ENCODE measurements at places on chromosomes 2 and 18. TPM values are rescaled to one million over a fixed set of nuclear protein-coding genes. Genes with fewer than 3 reads are reported as not detected.

- no peak for DNase-seq
These were observed 19.3 kb downstream of the SPRED2 start for GRCh38 chr2:65413106-65413505.

The TBC1D8 gene
- polyA plus RNA-seq, result 2.5 TPM

DNA sequence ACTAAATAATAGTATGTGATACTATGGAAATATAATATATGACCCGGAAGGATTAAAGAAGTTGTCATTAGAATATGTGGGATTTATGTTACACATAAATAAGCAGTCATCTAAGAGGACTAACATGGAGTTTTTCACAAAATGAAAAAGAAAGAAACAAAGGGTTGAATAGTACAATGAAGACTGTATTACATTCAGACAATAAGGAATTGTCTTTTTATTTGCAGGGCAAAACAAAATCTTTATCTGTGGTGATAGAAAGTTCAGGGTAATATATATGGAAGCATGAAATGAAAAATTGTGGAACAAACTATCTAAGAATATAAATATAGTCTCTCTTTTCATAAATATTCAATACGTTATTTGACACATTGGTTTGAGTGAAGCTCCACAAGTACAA is 5.8 kb downstream of the ERMN start:
- no peak for DNase-seq

DNA sequence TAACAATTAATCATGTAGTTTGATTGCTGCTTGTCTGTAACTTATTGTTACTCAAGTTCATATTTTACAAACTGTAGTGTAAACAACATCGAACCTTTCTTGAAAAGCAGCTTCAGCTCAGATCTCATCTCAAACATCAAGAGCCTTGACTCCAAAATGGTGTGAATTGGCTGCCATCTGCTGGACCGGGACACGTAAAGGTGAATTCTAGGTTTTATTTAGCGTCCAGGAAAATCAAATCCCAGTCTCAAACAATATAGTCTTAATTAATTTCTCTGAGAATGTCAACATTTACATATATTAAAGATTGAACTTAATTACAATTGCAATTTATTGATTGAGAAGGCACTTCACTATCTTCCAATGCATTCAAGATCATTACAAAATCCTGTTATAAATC is 453.0 kb downstream of the GALR1 start:
- no peak for DNase-seq

DNA sequence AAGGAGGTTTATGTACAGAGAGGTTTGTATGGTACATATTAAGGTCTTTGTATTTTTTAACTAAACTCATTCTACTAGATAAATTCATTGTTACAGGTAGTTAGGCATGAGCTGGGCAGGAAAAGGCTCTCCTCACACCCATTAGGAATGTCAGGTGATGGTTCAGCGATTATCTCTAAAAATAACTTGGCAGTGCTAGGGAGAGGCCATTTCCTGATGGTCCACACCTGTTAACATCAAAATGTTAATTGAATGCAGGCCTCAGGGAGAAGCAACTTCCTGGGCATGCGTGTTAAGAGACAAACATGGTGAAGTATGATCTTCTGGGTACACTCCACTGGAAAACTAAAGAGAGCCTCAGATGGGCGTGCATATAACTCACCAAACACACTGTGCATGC is 73.6 kb downstream of the ARL6IP6 start:
- no peak for DNase-seq

The DES gene
- polyA plus RNA-seq, result 0.75 TPM

DNA sequence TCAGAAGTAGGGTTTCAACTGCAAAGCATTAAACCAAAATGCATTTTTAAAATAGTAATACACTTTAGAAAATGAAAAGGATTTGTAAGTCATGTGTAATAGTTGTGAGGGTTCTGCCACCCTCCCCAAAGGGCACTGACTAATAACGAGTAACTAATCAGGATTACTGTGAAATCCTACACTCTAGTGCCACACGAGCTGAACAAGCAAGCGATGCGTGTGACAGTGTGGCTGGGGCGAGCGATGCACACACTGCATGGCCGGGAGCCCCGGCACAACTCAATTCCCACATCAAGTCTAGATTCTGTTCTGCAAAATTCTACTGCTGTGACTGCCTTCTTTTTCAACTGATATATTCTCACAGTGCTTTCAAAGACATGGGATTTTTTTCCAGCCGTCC is 156.4 kb downstream of the SEPTIN10 start:
- DNase-seq, result peak; percentile 35

- DNase-seq, result peak; percentile 83
These were observed 33.1 kb downstream of the NGEF start for GRCh38 chr2:232979871-232980461.

DNA sequence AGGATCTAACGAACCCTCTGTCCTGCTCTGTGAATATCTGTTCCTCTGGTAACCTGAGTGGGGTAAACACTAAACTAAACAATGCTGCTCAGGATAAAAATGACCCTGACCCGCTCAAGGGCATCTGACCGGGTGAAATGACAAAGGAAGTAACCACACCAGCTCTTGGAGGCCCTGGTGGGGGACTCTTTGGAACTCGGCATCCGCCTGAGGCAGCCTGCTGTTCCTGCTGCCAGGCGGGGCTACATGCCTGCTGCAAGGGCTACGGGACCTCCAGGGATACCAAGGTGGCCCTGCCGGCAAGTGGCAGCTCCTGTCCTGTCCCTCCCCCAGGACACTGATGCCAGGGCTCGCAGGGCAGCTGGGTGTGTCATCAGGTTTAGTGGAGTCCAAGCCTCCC is 273.3 kb downstream of the HDAC4 start:
- no peak for DNase-seq

The ST8SIA5 gene
- polyA plus RNA-seq, result not detected

The ALPP gene
- polyA plus RNA-seq, result not detected

GRCh38 chr2:112615051-112615450 is 30.6 kb downstream of the CHCHD5 start:
- DNase-seq, result no peak

The SERPINB3 gene
- not detected for polyA plus RNA-seq

DNA sequence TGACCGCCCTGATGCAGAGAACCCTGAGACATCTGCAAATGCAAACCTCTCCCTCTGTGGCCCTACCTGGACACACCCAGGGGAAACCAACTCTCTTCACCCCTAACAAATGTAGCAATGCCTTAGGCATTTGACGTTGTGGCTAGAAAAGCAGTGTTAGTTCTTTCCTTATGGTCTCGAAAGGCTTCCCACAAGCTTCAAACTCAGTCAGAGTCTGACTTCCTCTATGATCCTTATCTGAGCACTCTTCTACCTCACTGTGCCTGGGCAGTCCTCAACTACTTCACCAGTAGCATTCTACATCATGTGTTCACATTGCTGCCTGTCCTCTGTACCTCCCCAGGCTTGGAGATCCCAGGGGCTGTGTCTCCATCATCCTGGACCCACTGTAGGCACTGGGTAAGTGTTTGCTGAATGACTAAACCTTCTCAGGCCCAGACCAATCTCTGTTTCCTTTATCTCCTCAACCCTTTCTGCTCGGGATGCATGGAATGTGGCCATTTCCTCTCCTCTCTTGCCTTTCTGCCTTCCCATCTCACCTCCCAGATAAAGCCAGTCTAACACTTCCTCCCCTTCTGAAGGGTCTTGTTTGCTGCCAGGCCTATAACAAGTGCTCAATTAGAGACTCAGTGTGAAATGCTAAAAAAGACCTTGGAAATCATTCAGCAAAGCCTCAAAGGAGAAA is 91.7 kb upstream of the ACAA2 start:
- DNase-seq, result no peak

All from GM23248 (cell line).